Epithelial cell of proximal tubule (primary cell): ENCODE measurements at places on chromosomes 5 and 9. TPM values are rescaled to one million over a fixed set of nuclear protein-coding genes. Genes with fewer than 3 reads are reported as not detected.

MAN2A1 gene
- total RNA-seq: 34.7 and 51.2 TPM in 2 replicates

LCN6 gene
- not detected in 2 replicates for total RNA-seq

- DNase-seq: no peak
These were observed 65.5 kb upstream of the POU4F3 start for GRCh38 chr5:146273109-146273508.

- no peak for DNase-seq
These were observed 114.7 kb downstream of the LURAP1L start for GRCh38 chr9:12889402-12890106.

- DNase-seq: no peak
These were observed 18.8 kb upstream of the CATSPER3 start for GRCh38 chr5:134948911-134949310.

FRRS1L gene
- 0.14 and 0.69 TPM in 2 replicates for total RNA-seq

XRCC4 gene
- total RNA-seq: 10.9 and 16.4 TPM in 2 replicates

DNA sequence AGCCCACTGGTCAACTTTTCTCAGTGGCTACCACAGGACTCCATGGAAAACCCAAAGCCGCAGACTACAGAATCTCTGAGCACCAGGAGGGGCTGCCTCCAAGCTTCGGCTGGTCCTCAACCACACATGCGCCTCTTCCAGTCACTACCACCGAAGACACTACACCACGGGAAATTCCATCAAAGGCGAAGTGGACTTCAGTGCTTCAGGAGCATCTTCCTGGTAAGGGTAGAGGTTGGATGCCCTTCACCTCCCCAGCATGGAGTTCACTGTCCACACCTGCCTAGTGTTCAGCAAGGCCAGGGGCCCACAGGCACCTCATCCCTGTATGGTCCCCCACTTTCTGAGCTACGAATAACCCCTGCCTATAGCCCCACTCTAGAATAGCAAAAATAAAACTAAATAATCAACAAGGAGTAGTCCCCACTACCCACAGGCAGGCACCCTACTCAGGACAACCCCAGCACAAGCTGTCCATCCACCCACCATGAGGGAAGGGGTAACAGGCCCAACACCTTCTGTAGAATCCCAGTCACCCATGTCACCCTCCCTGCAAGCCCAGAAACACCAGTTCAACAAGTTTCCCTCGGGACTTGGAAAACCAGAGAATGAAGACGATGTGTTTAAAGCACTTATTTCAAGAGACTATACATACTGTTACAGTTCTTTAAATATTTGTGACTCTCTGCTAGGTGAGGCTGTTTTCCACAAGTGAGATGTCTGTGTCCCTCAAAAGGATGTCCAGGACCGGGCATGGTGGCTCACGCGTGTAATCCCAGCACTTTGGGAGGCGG, 2.6 kb downstream of the VDAC1 start:
- DNase-seq: no peak

CYSTM1 gene
- 57.4 and 161 TPM in 2 replicates for total RNA-seq

DNA sequence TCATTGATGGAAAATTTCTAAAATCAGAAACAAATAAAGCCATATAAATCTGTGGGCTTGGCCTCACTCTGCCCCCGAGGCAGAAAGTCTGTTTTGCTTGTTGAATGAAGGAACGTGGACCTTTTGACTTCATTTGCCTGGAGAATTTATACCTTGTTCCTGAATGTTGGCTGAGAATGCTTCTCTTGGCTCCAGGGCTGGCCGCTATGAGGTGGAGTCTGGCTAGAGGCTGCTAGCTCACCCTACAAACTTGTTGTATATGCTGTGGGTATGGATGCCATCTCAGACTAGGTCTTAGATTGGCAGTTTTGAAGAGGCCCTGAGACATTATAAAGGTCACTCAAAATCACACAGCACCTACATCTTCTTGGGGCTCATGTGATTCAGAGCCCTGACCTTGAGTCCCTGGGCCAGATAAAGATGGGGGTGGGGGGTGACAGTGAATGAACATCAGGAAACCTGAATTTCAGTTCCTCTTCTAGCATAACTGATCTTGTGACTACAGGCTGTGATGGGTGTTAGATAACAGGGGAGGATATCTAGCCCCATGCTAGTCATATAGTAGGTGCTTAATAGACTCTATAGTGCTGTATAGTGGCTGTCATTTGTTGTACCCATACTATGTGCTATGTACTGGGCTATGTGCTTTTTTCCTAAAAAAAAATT, 2.8 kb downstream of the GM2A start:
- DNase-seq: no peak

DNA sequence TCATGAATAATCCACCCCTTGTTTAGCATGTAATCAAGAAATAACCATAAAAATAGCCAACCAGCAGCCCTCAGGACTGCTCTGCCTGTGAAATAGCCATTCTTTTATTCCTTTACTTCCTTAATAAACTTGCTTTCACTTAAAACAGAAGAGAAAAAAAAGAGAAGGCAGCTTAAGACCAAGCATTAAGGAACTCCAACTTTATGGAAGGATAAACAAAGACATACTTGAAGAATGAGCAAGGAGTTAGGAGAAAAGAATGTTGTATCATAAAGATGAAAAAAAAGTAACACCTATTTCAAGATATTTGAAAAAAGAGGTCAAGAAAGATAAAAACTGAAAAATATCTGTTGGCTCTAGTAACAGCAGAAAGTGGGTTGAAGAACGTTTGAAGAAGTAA, 107.6 kb downstream of the RNF180 start:
- DNase-seq: no peak

GRCh38 chr9:123550012-123550411, 194.0 kb downstream of the CRB2 start:
- no peak for DNase-seq

GRCh38 chr9:69471433-69471832, 146.4 kb downstream of the ENTREP1 start:
- DNase-seq: peak; percentile 36

DNA sequence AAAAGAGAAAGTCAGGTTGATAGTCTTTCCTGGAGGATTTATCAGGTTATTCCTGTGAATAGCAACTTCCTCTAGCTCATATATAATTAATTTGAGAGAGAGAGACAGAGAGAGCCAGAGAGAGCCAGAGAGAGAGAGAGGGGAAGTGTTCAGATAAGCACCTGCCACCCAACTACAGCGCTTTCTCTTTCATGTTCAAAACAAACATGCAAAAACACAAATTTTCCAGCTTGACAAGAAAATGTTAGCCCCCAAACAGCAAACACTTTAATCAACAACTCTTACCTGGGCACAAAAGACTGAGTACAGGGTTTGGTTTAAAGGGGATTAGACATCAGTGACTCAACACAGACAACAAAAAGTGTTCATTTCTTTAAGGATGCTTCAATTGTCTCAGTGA, 61.7 kb upstream of the PLPP6 start:
- no peak for DNase-seq

ALDOB gene
- total RNA-seq: not detected in 2 replicates

DNA sequence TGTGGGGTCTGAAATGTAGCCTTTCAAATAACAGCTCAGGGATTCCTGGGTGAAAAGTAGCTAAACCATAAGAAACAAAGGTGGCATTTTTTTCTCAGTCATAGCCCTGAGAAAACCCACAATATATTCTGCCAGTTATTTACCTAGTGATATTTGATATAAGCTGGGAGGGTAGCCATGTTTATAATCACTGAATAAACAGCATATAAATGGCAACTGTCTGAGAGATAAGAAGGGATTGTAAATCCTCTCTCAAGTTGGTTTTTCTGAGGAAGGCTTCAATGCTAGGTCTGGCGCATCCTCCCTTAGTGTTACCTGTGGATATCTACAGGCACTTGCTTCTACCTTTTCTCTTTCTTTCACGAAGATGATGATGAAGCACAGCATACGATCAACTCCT, 1080.5 kb upstream of the DMAC1 start:
- no peak for DNase-seq

DNA sequence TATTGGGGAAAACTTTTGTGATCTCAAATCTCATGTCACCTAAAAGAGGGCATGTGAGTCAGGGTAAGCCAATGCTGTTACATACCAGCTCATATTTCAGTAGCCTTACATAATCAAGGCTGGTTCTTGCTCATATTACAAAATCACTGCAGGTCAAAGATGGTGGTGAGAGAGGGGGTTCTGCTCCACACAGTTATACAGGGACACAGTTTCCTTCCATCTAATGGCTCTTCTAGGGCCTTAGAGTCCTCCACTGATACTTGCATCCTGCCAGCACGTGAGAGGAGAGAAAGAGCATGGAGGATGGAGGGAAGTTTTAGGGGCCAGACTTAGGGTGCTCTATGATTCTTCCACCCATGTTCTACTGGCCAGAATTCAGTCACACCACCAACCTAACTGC, 130.0 kb downstream of the LIFR start:
- no peak for DNase-seq

GRXCR2 gene
- not detected in 2 replicates for total RNA-seq

- no peak for DNase-seq
These were observed 48.2 kb upstream of the CTNNA1 start for GRCh38 chr5:138705007-138705406.

DNA sequence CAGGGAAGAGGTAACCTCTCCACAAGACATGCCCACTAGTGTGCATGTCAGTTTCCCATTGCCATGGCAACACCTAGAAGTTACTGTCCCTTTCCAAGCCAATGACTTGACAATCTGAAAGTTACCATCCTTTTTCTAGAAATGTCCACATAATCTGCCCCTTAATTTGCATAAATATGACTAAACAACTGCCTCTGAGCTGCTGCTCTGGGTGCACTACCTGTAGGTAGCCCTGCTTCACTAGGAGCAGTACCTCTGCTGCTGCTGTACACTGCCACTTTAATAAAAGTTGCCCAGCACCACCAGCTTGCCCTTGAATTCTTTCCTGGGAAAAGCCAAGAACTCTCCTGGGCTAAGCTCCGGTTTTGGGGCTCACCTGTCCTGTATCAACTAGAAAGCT, 392.4 kb downstream of the NTRK2 start:
- DNase-seq: no peak

DNA sequence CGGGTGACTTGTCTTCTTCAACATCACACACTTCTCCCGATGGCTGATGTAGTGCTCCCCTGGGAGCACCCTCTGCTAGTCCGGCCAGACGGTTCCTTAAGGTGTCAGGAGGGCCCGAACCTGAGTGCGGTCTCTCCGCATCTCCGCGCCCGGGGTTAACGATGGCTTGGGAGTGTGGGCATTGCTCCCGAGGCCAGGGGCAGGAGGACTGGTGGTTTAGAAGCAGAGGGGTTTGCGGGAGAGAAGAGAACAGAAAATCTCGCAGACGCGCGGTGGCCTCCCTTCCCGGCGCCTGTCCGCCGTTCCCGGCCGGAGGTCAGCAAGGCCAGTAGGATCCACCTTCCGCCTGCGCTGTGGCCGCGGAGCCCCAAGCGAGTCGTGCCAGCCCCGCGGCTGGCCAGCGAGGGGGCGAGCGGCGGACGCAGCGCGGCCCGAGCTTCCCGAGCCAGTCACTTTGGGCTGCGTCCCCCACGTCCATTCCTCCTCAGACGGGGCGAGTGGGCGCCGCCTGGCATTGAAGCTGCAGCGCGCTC, 700 bp downstream of the CDO1 start:
- no peak for DNase-seq

- DNase-seq: no peak
These were observed 29.4 kb downstream of the SH3RF2 start for GRCh38 chr5:145965804-145966203.

KIF20A gene
- 49.6 and 82.9 TPM in 2 replicates for total RNA-seq

GRCh38 chr9:74760031-74760700, 127.6 kb downstream of the TRPM6 start:
- DNase-seq: peak; percentile 96

JAKMIP2 gene
- 0.14 and 0.17 TPM in 2 replicates for total RNA-seq

GRCh38 chr5:141495453-141495811, 6.6 kb downstream of the PCDHGC5 start:
- DNase-seq: no peak

DNA sequence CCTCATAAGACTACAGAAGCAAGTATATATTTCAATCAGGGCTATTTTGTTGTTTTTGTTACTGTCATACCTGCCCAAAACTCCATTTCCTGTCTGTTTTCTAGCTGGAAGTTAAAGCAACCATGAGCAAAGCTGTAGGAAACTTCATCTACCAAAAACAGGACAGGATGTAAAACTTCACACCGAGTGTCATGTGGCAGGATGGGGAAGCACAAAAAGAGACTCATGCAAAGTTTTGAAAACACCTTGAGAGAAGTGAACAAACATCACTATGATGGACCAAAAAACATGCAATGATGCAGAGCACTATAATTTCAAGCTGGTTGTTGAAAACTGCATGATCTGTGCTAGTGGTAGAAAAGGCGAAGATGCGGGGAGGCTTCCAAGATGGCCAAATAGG, 6.3 kb upstream of the GZMA start:
- no peak for DNase-seq

GRCh38 chr5:1090538-1090937, 21.3 kb downstream of the SLC12A7 start:
- no peak for DNase-seq

GRCh38 chr5:58681943-58682342, 99.1 kb downstream of the RAB3C start:
- DNase-seq: no peak

DNA sequence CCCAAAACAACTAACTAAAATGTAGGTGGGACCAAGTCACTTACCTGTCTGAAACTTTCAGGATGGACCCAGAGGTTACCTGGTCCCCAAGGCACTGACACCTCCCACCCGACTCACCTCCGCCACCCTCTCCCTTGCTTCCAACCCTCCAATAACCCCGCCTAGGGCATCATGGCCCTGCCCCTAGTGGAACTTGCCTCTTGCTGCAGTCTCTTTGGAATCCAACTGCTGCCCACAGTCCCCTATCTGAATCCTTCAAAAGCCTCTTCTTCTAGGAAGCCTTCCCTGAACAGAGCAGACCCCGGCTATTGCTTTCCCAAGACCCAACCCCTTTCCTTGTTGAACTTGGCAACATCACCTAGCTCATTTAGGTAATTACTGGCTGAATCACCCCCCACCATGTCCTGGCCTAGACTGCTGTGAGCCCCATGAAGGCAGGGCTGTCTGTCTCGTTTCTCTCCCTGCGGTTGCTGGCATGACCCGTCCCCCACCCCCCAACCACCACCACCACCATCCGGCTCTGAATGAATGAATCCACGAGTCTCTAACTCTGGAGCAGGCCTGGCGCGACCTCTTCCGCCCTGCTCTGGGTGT, 9.4 kb downstream of the CRB2 start:
- no peak for DNase-seq

- DNase-seq: no peak
These were observed 242.4 kb upstream of the ATP10B start for GRCh38 chr5:161094411-161094810.

GRCh38 chr5:147760086-147760875, 22.2 kb downstream of the JAKMIP2 start:
- DNase-seq: no peak
